Liver (tissue), 10 donors: ENCODE measurements at places on chromosomes 4 and X.

- no peak for DNase-seq
Observed at GRCh38 chr4:14496969-14497368, 505.3 kb upstream of the CPEB2 start.

DNA sequence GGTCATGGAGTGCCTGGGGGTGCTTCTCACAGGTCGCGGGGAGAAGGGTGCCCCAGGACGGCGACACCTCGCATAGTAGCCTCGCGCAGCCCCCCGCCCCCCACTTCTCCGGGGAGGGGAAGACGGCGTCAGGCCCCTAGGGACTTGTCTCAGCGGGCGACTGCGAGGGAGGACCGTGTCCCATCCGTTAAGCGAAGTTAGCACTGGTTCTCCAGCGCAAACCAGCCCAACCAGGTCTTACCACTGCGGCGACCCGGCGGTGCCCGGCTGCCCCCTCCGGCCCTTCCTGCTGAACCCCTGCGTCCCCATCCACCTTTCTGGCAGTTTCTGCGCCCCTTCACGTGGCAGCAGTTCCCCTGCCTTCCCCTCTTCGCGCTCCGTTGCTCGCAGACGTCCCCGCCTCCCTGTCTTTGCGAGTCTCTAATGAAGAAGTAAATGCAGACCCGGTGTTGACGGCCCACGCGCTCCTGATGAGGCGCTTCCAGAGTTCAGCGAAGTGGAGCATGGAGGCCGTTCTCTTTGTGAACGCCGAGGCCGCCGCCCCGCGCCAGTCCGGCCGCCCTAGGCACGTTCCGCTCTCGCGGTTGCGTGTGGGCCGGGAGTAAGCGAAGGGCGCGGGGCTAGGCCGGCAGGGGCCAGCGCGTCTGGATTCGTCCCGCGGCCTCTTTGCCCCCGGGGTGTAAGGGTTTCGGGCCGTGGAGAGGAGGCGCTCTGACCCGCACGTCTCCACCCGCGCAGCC, 3.0 kb downstream of the SLIT2 start:
- DNase-seq, result no peak

DNA sequence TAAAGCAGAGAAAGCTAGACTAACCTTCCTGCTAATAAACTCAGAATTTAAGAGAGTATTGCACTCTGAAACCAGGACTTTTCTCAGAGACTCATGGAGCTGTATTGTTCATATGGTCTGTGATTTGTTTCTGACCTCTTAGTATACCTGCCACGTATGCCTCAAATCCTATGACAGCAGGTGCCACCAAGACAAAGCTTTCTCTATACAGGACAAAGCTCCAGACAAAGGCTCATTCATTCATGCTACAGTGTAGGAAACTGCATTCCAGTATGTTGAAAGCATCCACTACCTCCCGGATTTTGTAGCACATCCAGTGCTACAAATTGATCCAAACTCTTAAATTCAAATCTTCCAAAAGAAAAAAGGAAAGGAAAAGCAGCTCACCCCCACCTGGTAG, 178.3 kb downstream of the CHIC2 start:
- DNase-seq, result no peak

DNA sequence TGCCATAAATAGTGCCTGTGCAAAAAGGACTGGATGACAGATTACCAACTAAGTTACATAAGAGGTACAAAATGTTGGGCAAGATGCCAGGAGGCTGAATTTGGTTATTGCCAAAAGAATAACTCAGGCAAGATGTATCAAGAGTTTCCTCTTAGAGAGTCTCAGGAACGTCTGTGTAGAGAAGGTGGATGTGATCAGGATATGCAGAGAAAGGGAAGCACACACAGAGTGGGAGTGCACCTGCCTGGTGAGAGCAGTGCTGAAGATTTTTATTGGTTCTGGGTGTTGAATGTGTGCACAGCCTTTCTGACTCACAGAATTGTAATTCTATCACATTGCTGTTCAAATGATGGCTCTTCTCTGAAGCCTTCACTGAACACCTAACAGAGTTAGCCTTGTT, 156.8 kb upstream of the HS3ST1 start:
- no peak for DNase-seq

DNA sequence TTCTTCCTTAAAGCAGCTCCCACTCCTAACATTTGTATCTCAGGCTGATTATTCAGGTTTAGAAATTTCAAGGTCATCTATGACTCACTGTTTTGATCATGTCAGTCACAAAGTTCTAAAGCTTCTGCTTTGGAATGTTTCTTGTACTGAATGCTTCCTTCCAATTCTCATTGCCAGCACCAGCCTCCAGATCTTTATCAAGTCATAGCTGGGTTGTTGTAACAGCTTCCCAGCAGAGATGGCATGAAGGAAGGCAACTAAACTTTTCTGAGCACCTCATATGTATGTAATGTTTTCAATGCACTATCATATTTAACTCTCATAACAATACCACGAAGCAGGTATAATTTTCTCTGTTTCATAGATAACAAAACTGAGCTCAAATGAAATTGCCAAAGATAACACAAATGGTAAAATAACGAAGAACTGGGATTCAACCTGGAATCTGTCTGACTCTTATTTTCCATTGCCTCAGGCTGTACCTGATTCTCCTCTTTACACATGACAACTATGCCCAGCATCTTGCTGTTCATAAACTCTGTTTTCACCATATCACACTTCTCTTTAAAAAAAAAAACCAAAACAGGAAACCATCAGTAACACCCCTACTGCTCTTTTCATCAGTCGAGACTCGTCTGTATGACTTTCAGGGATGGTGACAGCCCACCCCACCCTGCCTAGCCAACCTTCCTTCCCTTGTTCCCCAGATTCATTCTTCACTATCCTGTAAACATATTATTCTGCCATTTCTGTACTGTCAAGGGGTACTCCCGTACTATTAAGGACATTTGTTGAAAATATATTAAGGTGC, 13.4 kb downstream of the TRPC3 start:
- no peak for DNase-seq

DNA sequence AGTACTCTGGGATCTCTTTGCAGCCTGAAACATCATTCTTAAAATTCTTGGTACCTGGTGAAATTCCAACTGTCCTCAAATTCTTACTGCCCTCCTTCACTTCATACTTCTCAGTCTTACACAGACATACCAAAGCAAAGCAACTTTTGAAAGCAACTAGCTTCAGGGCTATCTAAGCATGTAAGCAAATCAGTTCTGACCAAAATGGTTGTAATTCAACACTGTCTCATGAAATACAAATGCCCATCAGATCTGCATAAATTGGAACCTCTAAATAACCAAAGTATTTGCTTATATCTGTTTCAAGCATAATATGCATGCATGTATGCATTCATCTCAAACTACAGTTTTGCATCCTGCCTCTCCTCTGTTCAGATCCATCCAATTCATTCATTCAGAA, 308.1 kb upstream of the PPARGC1A start:
- DNase-seq, result no peak

- no peak for DNase-seq
Observed at GRCh38 chr4:106355193-106355592, 13.4 kb downstream of the GIMD1 start.

- peak; percentile 35 for DNase-seq
Observed at GRCh38 chr4:154120690-154121345, 331.9 kb upstream of the SFRP2 start.

GRCh38 chrX:133818019-133818418, 167.4 kb downstream of the GPC3 start:
- no peak for DNase-seq

DNA sequence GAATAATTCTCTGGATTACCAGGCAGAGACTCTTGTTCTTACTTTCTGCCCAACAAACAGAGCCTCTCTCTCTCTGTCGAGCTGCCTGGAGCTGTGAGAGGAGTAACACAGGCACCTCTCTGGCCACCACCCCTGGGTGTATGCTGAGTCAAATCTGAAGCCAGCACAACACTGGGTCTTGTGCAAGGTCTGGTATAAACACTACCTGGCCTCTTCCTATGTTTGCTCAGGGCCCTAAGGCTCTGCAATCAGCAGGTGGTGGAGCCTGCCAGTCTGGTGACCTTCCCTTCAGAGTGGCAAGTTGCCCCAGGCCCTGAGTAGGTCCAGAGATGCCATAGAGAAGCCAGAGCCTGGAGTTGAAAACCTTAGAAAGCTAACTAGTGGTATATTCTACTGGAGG, 139.9 kb downstream of the CPXCR1 start:
- DNase-seq, result no peak

DNA sequence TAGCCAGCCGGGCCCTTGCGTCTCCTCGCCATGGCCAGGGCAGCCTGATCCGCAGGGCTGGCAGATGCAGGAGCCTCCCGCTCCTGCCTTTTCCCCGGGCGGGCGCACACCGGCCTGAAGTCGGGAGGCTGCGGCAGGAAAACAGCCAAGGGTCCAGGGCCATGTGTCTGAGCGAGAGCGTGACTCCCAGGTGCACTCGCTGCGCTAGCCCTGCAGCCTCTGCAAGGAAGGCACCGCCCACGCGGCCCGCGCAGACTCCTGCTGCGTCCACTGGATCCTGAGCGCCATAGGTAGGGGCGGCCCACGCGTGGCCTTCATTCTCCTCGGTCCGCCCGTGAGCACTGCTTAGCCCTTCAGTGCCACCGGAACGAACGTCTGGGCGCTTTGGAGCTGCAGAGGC, 379.9 kb downstream of the TRAM1L1 start:
- no peak for DNase-seq

- no peak for DNase-seq
Observed at GRCh38 chr4:8600686-8601085, 8.1 kb downstream of the CPZ start.

GRCh38 chrX:134721766-134722532, 63.7 kb upstream of the PLAC1 start:
- no peak for DNase-seq

GRCh38 chrX:1593286-1594271, 2.2 kb downstream of the AKAP17A start:
- no peak for DNase-seq

DNA sequence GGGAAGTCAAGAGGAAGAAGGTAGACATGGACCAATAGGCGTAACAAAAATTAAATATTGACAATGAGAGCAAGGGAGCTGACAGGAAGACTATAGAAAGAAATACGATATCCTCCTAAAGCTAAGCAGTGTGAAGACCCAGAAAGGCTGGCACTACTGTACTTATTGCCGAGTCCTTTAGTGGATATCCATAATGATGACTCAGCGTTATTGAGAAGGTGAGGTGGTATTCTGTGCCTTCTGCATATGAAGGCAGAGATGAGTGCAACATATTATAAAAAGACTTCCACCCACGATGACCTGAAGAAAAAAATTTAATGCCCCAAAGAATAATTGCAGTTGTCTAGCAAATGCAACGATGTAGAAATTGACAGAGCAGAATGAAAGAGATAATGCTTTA, 13.0 kb upstream of the MCF2 start:
- no peak for DNase-seq

DNA sequence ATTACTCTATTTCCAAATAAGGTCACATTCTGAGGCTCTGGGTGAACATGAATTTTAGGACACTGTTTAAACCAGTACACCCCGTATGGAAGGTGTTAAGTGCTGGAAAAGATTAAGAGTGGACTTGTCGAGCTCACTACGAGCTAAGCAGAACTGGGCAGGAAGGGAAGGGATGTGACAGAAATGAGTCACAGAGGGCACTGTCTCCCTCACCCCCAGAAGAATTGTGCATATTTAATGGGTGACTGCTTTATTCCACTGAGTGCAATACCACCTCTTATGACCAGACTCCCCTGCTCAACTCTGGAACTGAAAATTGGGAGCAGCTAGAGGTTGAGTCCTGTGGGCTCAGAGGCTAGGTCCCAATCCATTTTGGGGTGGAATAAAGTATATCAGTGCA, 187.4 kb upstream of the RPS6KA3 start:
- DNase-seq, result no peak

GRCh38 chr4:60450054-60450453, 750.1 kb upstream of the ADGRL3 start:
- no peak for DNase-seq

GRCh38 chrX:130772105-130772775, 130.8 kb downstream of the ENOX2 start:
- no peak for DNase-seq

GRCh38 chr4:119124352-119124751, 11.3 kb upstream of the MYOZ2 start:
- DNase-seq, result no peak

GRCh38 chrX:21929209-21929608, 11.3 kb upstream of the SMS start:
- DNase-seq, result no peak

GRCh38 chrX:123447506-123447905, 263.4 kb downstream of the GRIA3 start:
- no peak for DNase-seq

DNA sequence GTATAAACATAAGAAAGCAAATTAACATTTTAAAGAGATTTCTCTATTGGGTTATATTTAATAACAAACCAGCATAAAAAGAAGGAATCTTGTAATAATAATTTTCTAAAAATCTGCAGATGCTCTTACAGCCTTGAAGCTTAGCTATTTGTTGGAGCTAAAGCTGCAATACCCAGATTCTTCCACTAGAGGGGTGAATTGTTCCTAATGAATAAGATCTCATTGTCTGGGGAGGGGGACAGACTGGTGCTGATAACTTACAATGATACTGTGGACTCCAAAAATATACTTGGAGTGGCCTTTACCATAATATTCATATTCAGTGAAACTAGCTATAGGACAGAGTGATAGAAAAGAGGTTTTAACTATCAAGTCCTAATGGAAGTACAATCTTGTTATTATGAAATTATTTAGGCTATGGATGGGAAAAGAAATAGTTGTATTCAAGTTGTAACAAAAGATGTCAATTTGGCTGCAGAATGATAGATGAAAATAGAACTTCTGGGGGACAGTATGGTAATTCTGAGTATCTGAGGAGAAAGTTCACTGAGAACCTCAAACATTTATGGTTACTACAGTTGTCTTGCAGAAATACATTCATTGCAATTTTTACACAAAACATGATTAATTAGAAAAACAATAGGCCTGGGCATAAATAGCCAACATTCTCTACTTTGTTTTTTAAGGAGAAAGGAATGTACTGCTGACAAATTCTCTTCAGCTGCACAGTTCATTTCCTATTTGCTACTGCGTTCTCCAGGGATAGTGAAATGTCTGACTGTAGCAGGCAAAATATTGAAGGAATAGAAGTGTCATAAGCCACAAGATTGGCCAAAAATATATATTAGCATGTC, 443.3 kb downstream of the GBA3 start:
- no peak for DNase-seq

- no peak for DNase-seq
Observed at GRCh38 chr4:42152507-42153504, at the start of gene BEND4. TSS of gene BEND4 (minus strand) at chr4:42152655. CDS start at chr4:42152143, 512 bp downstream.

DNA sequence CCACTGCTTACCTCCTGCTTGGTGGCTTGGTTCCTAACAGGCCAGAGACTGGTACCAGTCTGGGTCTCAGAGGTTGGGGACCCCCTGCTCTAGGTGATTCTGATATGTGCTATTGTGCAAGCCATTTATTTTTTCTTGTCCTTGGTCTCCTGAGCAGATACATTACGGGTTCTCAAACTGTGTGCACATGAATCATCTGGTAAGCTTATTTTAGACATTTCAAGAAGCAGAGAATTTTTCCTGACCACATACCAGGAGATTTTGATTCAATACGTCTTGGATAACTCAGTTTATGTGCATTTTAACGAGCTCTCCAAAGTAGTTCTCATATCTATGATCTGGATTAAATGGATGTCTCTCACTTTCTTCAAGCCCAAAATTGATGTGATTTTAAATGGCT, 77.2 kb downstream of the FHIP1A start:
- no peak for DNase-seq
